ENCODE measurements at places on chromosomes 2 and 18.

- no peak for DNase-seq
Observed at GRCh38 chr2:61604433-61604832, 66.3 kb upstream of the XPO1 start.

DNA sequence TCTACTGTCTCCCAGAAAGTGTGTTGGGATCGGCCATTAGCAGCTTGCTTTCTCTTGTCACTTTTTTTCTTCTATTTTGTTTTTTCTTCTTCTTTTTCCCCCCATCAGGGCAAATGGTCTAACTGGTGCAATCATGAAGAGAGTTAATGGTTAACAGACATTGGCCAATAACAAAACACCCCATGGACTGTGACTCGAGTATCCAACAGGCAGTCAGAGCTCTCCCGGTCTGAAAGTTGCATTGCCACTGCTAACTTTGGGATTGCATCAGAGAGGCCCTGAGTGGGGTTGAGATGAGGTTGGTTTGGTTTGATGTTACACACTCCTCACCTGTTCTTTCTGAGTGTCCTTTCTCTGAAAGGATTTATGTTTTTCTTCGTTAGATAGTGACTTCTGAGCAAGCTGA, 12.9 kb upstream of the SNORC start:
- no peak for DNase-seq

GRCh38 chr18:5997361-5997760, 102.0 kb upstream of the TMEM200C start:
- no peak for DNase-seq

- DNase-seq, result no peak
Observed at GRCh38 chr18:50674307-50674980, 114.6 kb downstream of the MAPK4 start.

DNA sequence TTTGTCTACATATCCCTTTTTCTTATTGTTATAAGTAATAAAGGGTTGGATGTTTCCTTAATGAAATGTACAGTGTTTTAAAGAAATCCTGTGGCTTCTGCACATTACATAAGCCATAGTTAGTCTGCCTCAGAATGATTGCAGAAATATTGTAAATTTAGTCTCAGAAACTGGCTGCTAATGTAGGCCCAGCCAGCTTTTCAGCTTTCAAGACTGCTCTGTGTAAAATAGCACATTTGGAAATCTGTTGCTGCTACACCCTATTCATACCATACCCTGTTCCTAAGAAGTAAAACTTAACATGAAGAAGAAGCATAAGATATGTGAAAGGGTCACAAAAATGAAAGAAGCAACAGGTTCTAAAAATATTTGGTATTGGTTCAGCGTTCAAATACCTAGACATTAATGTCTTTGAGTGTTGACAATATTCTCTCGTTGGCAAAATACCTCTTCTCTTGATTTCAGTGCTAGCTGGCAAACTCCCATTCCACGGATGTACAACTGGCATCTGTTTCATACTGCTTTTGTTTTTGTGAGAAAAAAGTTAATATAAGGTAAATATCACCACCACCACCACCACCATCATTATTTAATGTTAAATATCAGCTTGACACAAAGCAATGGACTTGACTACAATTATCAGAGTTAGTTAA, 19.2 kb upstream of the NCKAP1 start:
- no peak for DNase-seq

GRCh38 chr2:239519089-239519920, 118.5 kb upstream of the HDAC4 start:
- DNase-seq, result no peak

GRCh38 chr2:178674122-178674521, 133.1 kb downstream of the TTN start:
- DNase-seq, result no peak

- no peak for DNase-seq
Observed at GRCh38 chr2:3154146-3154545, 223.5 kb downstream of the EIPR1 start.

DNA sequence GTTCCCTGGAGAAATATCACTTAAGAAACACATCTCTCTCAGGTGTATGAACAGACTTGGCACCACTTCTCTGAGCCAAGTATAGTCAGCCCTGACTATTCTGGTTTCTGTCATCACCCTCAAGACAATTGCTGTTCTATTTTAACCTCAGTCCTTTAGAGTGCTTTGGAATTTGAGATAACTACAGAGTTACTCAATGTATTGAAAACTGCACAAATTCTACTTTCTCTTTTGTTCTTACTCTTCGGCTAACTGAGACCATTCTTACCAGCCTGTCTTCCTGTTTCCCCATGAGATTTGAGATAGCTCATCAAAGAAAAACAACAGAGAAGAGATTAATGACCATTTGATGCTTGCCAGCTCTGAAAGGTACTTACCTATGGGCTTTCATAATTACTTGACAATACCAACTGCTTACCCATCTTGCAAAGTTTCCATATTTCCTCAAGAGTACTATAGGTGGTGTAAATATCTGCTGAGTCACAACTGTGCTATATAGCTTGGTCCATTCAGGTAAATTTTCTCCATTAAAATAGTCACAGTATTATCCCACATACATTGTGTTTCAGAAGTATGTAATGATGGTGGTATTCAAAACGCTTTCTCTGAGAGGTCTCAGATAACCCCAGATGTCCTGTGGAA, 467.5 kb upstream of the CHST9 start:
- DNase-seq, result no peak

GRCh38 chr2:23411752-23412431, 26.9 kb downstream of the KLHL29 start:
- no peak for DNase-seq

- no peak for DNase-seq
Observed at GRCh38 chr18:70059684-70060083, 112.0 kb upstream of the CD226 start.

GRCh38 chr2:88074854-88075292, 7.2 kb downstream of the SMYD1 start:
- DNase-seq, result no peak

GRCh38 chr2:237766340-237766739, 32.2 kb upstream of the RBM44 start:
- DNase-seq, result no peak

GRCh38 chr2:211822686-211823335, 715.8 kb downstream of the ERBB4 start:
- DNase-seq, result no peak

GRCh38 chr18:34042423-34043146, 182.1 kb downstream of the NOL4 start:
- no peak for DNase-seq

DNA sequence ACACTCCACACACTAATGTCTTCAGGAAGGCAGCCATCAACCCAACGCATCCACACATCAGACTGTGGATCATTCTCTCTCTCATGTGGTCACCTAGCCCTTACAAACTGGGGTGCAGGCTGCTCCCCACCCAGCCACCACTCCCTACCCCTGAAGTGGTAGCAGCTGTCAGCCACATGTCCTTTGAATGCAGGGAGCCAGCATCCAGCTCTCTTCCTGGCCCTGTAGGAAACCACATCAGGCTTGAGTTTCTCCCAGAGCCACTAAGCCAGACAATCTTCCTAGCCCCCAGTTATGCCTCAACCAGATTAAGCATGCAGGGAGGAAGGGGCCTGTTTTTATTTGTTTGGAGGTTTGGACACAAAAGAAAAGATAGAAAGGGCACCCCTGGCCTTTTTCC, 52.8 kb upstream of the SPP2 start:
- no peak for DNase-seq

DNA sequence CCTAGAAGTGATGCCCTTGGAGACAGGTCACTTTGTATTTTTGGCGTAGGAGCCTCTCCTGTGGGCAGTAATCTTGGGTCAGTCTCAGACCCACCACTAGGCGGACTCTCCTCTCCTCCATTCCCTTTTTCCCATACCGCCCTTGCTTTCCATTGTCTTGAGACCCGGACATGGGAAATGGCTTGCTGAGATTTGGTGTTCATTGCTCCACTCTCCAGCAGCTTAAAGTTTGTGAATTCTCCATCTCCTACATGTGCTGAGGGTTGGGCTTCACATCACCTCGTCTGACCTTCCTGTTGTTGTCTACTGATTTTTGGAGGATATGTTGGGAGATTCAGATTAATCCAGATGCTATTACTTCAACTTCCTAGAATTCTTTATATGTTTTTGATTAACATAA, 159.2 kb upstream of the RAB12 start:
- DNase-seq, result no peak

All from stimulated activated CD8-positive, alpha-beta memory T cell treated with anti-CD3 and anti-CD28 coated beads, Interleukin-7, amount 100 ng/mL, for 1 hour (primary cell).